Fibroblast of skin of abdomen (primary cell): ENCODE measurements at places on chromosomes 2 and 18.

GRCh38 chr2:217851191-217852020 lies 151.4 kb downstream of the TNS1 start:
- peak; percentile 48 for DNase-seq

GRCh38 chr2:63580651-63581297 lies 7.5 kb downstream of the WDPCP start:
- no peak for DNase-seq

GRCh38 chr2:45855374-45855773 lies 203.9 kb downstream of the PRKCE start:
- DNase-seq: peak; percentile 43

DNA sequence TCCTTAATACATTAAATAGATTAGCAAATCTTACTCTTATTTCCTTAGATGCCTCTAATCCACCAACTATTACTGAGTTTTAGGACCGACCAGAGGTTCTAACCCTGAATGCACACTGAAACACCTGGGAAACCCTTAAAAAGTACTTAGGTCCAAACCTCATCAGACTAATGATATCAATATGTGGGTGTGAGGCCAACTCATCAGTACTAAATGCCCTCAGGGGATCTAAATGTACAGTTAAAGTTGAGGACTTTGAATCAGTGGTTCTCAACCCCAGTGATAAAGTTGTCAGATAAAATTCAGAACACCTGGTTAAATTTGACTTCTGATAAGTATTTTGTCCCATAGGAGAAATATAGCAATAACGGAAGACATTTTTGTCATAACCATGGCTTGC lies 20.9 kb downstream of the MMADHC start:
- no peak for DNase-seq

DNA sequence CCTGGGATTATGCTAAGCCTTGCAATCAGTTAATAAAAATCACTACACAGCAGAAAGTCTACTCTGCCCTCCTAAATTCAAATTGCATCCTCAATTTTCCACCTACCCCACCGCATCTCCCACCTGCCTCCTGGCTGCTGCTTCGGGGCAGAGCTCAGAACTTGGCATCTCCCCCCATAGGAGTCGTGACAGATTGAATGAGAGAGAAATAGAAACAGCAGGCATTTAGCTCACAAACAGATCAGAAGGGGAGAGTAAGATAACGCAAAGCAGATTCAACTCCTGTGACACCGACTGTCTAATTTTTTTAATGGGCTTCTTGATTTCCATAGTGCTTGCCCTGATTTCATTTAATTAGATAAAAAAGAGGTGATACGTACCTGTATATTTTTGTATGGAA lies 24.7 kb upstream of the LRRC30 start:
- DNase-seq: no peak

- peak; percentile 44 for DNase-seq
Measured at GRCh38 chr2:222594679-222595078, 61.2 kb downstream of the FARSB start.

- DNase-seq: peak; percentile 76
Measured at GRCh38 chr18:63823516-63824219, 48.5 kb downstream of the SERPINB7 start.

DNA sequence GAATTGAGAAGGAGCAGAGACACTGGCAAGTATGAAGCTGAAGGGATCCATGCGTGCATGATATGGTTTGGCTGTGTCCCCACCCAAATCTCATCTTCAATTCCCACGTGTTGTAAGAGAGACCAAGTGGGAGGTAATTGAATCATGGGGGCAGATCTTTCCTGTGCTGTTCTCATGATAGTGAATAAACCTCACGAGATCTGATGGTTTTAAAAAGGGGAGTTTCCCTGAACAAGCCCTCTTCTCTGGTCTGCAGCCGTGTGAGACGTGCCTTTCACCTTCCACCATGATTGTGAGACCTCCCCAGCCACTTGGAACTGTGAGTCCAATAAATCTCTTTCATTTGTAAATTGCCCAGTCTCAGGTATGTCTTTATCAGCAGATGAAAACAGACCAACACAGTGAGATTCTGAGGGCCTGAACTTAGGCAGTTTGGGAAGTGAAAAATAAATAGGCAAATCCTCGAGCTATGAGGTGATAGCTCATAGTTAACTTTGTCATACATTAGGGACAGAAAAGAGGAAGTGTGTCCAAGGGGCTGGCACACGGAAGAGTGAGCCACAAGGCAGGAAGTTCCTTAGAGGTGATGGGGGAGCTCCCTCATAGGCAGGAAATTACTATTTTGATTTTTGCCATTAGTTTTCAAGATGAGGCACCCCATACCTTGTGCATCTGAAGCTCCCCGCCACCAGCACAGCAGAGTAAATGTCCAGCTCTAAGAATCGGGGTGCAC lies 658.8 kb upstream of the ID2 start:
- DNase-seq: no peak

DNA sequence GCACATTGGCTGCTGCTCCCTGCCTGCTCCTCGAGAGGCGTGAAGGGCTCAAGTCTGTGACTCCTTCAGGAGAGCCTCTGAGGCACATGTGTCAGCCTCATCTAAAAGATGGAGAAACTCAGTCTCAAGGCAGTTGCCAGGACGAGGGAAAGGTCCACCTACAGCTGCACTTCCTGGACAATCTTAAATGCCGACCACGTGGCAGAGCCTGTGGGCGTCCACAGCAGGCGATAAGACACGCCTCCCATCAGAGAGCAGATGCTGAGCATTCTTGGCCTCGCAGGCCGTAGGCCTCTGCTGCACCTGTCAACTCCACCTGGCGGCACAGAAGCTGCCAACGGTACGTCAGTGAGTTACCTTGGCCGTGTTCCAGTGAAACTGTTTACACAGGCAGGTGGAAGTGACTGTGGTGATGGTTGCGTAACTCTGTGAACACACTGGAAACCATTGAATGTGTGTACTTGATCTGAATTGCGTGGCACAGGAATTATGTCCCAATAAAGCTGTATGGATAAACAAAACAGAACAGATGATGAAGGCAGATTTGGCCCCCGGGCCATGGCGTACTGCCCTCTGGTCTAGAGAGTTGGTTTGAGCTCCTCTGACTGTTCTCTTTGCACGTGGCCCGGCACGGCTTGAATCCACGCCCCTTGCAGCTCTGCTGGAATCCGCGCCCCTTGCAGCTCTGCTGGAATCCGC lies 114.5 kb downstream of the RNF144A start:
- DNase-seq: no peak

DNA sequence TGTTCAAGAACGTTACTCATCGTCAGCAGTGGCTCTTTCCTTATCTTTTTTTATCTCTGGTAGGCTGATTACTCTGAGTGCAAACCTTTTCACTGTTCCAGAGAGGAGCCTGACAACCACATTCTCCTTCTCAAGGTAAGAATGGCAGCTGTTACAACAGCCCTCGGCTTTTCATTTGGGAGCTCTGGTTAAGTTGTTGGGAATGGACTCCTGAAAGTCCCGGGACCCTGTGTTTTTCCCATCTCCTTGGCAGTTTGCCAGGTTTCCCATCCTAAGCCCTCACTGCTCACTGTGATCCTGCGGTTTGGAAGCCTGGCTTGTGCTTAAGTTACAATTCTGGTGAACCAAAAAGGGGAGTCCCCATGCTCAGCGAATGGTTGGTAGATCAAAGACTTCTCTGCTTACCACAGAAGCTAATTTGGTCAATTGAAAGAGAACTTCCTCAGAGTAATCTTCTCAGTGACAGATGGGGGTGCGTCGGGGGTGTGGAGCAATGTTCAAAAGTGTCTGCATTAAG lies 122.3 kb downstream of the LYPD6B start:
- peak; percentile 33 for DNase-seq

DNA sequence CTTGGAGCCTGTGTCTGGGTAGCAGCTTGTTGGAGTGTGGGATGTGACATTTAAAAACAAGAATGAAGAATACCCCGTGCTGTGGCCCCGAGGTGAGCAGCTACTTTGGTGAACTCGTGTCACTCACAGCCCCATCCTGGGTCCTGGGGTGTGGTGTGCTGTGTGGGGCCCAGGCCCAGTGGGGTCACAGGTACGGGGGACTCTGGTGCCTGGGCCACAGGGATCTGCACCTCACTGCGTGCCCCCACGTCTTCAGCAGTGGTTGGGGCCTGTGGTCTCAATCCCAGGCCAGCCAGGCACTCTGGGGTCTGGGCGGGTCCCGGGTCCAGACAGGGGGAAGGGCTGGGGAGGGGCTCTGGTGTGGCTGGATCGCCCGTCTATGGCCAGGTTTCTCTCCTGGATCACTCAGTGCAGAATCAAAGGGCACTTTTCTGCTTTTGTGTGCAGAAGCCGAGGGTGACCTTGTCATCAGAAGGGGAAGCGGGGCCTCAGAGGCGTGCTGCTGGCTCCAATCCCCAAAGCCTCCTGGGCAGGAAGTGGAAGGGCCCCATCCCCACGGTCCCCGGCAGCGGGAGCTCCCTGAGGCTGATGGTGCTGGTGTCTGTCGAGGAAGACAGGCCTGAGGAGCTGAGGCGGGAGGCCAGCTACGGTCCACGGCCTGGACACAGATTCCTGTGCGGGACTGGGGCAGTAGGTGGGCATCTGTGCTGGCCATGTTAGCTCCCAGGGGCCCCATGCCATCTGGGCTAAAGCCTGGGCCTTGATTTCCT lies 1.4 kb downstream of the GPR35 start:
- DNase-seq: peak; percentile 6

GRCh38 chr18:54135216-54135615 lies 89.3 kb downstream of the MBD2 start:
- peak; percentile 59 for DNase-seq

DNA sequence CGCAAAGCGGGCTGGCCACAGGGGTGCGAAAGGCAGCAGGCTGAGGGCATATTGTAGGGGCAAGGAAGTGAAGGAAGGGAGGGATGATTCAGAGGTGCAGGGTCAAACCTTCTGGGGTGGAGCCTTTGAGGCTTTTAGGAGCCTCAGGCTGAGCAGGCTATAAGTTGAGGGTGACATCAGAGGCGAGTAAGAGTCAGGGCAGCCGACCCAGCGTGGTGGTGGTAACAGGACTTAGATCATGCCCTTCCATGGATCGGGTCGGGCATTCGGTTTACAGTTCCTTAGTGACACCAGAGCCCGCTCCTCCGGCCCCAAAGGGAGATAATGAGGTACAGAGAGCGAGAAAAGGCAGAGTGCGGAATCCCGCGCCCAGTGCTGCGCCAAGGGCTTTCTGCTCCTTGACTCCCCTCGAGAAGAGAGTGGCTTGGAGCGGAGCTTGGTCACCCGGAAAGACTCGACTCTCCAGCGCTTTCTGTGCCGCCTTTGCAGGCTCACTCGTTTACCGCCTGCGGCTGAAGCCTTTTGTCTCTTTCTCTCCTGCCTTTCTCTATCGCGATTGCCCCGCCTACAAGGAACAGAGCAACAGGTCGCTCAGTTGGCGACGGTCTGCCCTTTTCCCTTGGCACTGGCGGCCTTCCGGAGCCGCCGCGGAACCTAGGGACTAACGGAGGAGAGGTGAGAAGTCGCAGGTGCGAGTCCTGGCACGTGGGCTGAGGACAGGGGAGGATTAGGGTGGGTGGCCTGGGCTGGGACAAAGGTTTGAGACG lies 720 bp downstream of the LBX2 start:
- no peak for DNase-seq
